ENCODE measurements at places on chromosomes 6 and 20.

- DNase-seq, result peak; percentile 34
Measured at GRCh38 chr20:45436732-45437485, 21.0 kb downstream of the PIGT start.

DNA sequence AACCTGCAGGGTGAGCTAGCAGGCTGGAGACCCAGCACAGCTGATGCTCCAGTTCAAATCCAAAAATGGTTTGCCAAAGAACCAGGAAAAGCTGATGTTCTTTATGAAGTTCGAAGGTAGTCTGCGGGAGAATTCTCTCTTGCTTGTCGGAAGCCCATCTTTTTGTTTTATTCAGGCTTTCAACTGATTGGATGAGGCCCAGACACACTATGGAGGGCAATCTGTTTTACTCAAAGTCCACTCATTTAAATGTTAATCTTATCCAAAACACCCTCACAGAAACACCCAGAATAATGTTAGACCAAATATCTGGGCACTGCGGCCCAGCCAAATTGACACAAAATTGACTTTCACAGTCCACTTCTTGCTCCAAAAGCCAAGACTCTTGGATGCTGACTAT, 105.6 kb upstream of the PMEPA1 start:
- no peak for DNase-seq

DNA sequence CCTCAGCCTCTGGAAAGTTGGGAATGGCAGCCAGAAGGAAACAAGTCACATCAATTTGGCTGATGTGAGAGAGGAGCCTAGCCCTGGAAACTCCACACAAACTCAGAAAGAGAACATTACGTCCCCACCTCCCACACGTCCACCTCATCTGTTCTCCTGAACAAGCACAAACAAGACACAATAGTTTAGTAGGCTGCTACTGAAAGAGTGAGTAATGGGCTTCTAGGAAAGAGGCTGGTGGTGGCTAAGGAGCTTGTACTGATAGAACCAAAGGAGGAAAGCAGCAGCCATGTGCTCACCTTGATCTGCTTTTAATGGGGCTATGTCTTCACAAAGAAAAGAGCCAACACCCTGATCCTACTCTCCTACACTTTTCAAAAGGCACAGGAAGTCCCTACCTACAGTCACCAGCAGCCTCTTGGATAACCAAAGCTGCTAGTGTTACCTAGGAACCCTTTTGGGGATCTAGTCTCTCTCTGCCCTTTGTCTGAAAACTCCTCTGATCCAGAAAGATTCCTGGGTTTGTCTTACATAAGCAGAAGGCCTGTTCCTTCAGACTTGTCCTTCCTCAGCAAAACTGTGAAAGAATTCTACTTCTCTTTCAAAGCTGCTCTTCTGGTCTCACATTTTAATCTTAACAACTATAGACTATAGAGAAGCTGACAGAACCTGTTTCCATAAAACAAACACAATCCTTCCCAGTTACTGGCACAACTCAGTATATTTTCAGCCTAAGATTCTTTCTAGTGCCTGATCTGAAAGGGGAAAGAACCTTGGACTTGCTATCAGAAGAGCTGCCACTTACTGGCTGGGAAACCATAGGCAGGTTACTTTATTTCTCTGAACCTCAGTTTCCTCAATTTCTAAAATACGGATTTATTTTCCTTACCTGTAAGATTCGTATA, 3.1 kb downstream of the PLAGL2 start:
- no peak for DNase-seq

GRCh38 chr6:42746463-42747391, 824 bp upstream of the TBCC start:
- DNase-seq, result peak; percentile 79

GRCh38 chr6:159109391-159109790, 59.8 kb upstream of the FNDC1 start:
- no peak for DNase-seq

- no peak for DNase-seq
Measured at GRCh38 chr6:9537381-9537780, 877.5 kb downstream of the TFAP2A start.

DNA sequence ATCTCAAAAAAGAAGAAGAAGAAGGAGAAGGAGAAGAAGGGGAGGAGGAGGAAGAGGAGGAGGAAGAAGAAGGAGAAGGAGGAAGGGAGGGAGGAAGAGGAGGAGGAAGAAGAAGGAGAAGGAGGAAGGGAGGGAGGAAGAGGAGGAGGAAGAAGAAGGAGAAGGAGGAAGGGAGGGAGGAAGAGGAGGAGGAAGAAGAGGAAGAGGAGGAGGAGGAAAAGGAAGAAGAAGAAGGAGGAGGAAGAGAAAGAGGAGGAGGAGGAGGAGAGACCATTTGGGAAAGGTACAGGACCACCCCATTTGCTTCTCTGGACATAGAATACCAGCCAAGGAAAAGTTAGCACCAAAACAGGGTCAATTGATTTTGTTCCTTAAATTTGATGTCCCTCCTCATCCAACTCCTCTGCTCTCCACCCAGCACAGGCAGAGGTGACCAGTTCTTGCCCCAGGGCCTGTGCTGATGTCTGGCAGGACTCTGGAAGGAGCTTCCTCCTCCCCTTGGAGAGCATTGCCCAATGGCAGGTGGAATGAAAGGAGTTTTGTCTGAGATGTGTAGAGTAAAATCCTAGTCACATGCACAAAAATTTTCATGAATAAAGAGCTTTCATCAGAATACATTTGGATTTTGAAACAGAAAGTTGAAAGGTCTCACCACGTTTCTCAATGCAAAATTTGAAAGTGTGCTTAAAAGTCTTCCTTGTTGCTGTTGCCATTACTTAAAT, 182.9 kb downstream of the LY86 start:
- DNase-seq, result no peak

DNA sequence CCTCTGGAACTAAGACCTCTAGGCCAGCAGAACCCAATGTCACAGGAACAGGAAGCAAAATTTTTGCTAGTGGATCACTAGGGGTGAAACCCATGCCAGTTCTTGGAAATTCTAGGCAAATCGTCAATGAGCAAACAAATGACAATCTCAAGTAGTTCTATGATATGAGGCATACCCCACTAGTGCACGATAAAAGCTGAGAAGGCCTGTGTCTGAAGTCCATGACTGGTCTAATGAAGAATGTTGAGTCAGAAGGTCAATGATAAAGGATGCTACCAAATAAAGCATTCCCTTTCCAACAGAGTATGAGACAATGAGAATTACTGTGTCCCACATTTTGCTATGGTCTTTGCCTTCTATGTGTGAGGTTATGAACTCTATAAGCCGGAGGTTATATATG, 149.4 kb upstream of the NOX3 start:
- DNase-seq, result no peak

GRCh38 chr6:1170794-1171193, 141.1 kb upstream of the FOXQ1 start:
- DNase-seq, result no peak

All from brain pericyte (primary cell).